Activated CD4-positive, CD25-positive, alpha-beta regulatory T cell (primary cell): ENCODE measurements at places on chromosomes 5 and 9.

DNA sequence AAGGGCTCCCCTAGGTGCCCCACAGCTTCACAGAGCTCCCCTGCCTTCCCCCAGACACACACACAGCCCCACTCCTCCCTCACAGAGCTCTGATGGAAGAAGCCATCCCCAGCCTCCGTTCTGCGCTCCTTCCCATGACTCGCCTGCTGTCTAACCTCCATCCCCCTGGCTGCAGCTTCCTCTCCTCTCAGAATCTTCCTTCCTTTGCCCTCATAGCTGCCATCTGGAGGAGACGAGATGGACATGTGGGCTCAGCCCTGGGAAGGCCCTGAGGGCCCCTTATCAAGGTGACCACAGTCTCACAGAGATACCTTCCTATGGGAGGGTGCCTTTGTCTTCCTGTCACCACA lies 94.3 kb downstream of the PCDH1 start:
- no peak for DNase-seq

GRCh38 chr5:85545129-85545528 lies 1072.6 kb upstream of the COX7C start:
- no peak for DNase-seq

DNA sequence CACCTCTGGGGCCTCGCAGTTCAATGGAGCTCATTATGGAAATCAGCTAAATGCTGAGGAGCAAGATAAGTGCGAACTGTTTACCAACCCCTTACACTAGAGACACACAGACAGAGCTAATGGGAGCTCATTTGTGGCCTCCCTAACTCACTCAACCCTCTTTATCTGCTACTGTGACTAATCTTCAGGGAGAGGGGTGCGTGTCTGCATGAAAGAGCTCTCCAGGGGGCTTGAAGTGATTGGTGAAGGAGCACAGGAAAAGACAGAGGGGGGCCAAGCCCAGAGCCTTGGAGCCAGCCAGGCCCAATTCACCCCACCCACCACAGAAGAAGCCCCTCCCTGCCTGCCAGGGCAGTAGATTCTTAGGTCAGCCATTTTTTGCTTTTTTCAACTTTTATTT lies 466.8 kb upstream of the BRINP1 start:
- no peak for DNase-seq

- no peak for DNase-seq
Measured at GRCh38 chr9:125829743-125830142, 82.6 kb downstream of the PBX3 start.
